Activated T-helper 1 cell treated with anti-CD3 and anti-CD28 coated beads, Interleukin-2, amount 50 U/mL, for 16 hours (primary cell): ENCODE measurements at places on chromosomes 2 and 18.

DNA sequence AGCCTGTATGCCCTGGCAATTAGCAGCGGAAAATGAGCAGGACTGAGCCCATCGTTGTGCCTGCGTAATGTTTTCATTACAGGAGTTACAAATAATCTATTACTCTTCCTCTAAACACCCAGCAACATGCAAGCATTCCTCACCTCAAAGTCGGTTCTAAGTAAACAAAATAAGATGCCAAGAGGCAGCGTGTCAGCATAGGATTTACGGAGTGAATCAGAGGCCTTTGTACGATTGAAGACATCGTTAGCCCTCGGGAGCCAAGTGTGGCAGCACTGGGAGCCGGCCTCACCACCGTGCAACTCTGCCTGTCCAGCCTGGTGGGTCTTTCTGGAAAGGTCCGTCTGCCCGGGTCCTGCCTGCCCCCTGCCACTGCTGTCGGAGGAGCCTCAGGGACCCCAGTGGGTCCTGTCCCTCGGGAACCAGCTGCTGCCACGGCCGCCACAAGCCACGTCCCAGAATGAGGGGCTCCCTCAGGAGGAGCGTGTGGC is 80.1 kb upstream of the CTDP1 start:
- no peak for DNase-seq

DNA sequence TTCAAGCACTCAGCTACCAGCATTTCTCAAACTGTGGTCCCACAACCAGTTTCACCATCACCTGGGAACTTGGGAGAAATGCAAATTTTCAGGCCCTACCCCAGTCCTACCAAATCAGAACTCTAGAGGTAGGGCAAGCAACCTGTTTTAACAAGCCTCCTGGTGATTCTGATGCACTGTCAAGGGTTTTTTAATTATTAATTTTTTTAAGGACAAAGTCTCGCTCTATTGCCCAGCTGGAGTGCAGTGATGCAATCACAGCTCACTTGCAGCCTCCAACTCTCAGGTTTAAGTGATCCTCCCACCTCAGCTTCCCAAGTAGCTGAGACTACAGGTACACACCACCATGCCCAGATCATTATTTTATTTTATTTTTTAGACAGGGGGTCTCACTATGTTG is 7.8 kb downstream of the ACMSD start:
- DNase-seq, result no peak

- DNase-seq, result no peak
These were observed 557.5 kb downstream of the ARHGAP15 start for GRCh38 chr2:143686585-143687164.

GRCh38 chr18:22447792-22448191 is 30.1 kb upstream of the CTAGE1 start:
- no peak for DNase-seq

- DNase-seq, result no peak
These were observed 28.2 kb upstream of the TAF1B start for GRCh38 chr2:9815076-9815475.

DNA sequence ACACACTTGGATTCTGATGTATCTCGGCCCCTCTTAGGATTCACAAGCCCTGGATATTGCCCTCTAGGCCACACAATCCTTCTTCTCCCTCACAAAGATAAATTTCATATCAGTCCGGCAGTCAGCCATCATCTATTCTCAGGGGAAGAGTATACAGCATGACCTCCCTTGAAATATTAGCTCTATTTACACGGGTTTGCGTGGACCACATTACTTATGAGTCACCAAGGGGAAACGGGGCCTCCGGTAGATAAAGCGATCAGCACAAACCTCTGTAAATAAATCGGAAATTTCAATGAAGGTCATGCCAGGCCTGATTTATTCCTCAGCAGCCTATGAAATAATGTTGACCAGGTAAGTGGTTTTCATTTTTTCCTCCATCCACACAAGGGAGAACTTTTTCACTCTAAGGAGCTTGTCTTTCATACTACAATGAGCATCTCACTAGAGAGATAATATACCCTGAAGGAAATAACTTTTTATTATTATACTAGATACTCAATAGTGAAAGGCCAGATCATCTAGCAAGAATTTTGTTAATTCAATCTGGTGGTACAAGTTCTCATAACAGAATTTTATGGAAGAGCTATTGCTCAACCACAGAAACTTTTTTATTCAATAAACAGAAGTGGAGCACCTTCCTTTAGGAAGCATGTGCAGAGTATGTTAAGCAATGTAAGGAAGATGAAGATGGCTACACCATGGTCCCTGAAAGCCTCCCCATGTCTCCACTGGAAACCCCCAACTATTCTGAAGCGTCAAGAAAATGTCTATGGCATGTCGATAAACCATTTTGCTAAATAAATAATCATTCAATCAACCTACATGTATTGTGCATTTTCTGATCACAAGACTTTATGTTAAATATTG is 125.2 kb upstream of the PIK3C3 start:
- no peak for DNase-seq

GRCh38 chr18:14916851-14917250 is 168.9 kb downstream of the ANKRD30B start:
- no peak for DNase-seq

- DNase-seq, result no peak
These were observed 160.7 kb downstream of the RTP5 start for GRCh38 chr2:242030226-242030575.

- no peak for DNase-seq
These were observed 29.2 kb downstream of the ATP6V1C2 start for GRCh38 chr2:10750610-10751009.

- DNase-seq, result no peak
These were observed 200.4 kb downstream of the TMEM247 start for GRCh38 chr2:46679761-46680160.

- DNase-seq, result no peak
These were observed 127.7 kb downstream of the SMAD2 start for GRCh38 chr18:47802802-47803201.

DNA sequence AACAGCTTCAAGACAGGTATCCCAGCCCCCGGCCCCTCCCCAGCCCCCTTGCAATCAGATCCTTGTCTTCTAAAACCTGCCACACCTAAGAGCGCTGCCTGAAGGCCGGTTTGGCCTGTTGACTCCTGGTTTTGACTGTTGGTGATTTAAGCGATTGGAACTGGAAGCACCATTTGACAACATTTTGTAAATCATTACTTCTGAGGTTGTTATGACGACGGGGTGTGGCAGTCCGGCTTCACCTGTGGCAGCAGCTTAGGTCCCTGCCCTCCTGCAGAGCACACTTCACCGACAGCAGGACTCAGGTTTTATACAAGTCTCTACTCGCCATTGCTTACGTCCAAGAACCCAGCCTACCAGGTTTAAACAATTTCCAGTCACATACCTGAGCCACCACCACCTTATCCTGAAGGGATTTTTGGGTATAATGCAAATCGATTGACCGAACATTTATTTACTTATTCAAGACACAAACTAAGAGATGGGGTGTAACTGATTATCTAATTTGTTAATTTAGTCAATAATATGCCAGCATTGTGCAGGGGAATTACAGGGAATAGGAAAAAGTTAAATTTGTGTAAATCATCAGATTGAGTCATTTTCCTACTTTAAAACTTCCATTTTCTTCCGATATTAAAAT is 707 bp upstream of the DGUOK start:
- DNase-seq, result no peak

DNA sequence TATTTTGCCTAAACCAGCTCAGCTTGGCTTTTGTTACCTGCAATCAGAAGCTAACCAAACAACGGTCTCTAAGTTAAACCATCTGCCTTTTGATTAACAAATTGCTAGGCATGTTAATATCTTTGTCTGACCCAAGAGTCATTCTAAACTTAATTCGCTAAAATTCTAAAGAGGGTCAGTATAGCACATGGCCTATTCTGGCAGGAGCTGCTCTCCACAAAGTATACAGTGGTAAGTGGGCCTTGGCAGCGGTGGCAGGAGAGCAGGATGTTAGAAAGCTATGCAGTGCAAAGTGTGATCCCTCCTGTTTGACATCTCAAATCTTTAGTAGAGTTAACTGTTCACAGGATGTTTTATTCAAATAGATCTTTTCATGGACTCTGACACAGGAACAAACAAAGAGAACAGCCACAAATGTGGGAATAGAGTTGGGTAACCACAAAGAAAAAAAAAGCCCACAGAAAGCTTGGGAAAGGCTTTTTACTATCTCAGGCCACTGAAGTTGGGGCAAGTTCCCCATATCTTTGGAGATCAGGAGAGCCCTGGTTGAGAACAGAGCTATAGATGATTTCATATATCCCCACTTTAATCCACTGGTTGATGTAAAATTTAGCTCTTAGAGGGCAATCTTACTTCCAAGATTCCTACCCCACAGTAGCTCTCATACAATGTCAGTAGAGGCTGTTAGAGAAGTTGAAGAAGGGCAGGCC is 10.6 kb downstream of the CFAP210 start:
- no peak for DNase-seq

DNA sequence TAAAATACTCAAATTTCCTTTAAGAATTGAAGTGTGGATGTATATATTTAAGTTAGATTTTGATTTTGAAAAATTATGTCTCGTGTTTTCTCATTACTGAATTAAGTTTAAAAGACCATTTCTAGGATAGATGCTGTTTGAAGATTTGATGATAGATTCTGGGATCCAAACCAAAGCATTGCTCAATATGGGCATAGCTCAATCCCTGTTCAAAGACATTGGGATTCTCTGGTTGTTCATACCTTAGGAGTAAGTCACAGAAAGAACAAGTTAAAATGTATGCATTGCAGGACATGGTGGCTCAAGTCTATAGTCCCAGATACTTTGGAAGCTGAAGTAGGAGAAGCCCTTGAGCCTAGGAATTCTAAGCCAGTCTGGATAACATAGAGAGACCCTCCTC is 622.3 kb downstream of the ADCYAP1 start:
- no peak for DNase-seq

- DNase-seq, result no peak
These were observed 63.3 kb upstream of the ZNF804A start for GRCh38 chr2:184534986-184535385.

DNA sequence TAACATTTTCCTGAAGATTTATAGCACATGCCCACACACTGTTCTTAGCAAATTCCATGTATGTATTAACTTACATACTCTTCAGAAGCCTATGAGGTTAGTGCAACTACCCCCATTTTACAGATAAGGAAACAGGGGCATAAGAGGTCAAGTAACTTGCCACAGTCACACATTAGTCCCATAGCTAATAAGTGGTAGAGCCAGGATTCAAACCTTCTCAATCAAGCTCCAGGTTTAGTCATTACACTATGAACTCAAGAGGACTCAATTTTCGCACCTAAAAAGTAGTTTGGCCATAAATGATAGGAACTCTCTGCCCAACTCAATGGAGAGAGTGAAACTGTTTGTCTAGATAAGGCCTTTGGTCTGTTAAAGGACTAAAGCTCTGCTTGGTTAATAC is 9.7 kb upstream of the RIF1 start:
- no peak for DNase-seq

DNA sequence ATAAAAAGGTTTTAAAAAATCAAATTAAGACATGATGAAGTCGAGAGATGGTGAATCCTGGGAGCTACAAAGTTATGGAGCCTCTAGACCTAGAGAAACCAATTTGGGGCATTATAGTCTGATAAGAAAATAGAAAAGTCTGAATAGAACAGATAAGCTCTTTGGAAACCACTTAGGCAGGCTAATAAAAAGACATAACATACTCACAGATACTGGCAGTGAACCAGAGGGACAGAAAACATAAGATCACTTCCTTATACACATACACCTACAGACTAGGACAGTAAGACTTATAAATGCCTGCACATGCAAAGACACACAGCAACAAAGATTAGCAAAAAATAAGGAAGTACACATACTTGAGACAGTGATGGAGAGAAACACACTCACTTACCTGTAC is 20.0 kb downstream of the SMC6 start:
- no peak for DNase-seq

GRCh38 chr18:47054369-47054768 is 18.9 kb upstream of the ELOA2 start:
- DNase-seq, result no peak

- no peak for DNase-seq
These were observed 151.8 kb downstream of the DYSF start for GRCh38 chr2:71605173-71605641.

- DNase-seq, result no peak
These were observed 11.1 kb downstream of the CCL20 start for GRCh38 chr2:227824711-227825110.

- DNase-seq, result no peak
These were observed 410.7 kb upstream of the TNP1 start for GRCh38 chr2:217270485-217271121.

DNA sequence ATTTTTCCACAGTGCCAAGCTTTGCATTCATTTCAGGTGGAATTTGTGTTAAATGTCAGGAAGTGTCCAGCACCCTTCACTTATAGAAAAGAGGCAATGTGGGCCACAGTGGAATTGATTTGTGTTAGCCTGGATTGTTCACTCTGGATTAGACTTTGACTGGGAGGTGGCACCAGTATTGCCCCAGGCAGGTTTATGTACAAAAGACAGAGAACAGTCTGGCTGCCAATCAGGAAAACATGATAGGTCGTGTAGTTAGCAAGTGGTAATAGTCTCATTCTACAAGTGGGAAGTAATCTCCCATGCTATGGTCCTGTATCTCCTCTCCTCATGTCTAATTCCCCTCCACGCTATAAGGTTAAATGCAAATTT is 45.6 kb downstream of the RAB27B start:
- DNase-seq, result no peak

GRCh38 chr2:24576146-24576545 is 85.1 kb downstream of the NCOA1 start:
- DNase-seq, result no peak

DNA sequence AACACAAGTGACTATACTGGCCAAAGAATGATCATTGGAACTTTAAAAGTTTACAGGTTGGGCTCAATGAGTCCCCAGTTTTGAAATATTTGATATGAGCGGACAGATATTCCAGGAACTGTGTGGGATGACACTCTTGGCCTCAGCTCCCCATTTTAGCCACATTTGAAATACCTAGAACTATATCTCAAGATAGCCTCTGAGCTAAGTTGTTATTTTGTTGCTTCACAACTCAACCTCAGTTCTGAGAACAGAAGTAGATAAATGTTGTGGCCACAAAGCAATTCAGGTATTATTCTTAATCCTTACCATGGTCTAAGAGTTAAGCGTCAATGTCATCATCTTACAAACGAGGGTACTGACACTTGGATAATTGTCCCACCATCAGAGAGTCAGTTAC is 172.2 kb upstream of the SETBP1 start:
- no peak for DNase-seq

DNA sequence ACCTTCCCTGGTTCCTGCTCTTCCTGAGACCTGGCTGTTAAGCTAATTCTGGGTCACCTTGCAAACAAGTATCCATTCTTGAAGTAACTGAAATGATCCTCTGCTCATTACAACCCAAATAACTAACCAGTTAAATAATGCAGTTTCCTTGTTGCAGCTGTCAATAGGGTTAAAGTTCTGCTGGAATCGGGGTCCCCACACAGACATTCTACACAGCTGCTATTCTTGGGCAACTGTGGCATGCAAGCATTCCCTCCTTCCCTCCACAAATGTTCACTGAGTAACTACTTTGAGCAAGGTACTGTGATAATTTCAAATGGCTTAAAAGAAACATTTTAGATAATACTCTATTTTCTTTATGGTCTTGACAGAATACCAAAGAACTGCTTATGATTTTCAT is 17.1 kb downstream of the RBKS start:
- DNase-seq, result no peak

- no peak for DNase-seq
These were observed 3.0 kb upstream of the ZNF516 start for GRCh38 chr18:76498064-76498463.
